H1 (cell line): ENCODE measurements at places on chromosomes 5 and 9.

DNA sequence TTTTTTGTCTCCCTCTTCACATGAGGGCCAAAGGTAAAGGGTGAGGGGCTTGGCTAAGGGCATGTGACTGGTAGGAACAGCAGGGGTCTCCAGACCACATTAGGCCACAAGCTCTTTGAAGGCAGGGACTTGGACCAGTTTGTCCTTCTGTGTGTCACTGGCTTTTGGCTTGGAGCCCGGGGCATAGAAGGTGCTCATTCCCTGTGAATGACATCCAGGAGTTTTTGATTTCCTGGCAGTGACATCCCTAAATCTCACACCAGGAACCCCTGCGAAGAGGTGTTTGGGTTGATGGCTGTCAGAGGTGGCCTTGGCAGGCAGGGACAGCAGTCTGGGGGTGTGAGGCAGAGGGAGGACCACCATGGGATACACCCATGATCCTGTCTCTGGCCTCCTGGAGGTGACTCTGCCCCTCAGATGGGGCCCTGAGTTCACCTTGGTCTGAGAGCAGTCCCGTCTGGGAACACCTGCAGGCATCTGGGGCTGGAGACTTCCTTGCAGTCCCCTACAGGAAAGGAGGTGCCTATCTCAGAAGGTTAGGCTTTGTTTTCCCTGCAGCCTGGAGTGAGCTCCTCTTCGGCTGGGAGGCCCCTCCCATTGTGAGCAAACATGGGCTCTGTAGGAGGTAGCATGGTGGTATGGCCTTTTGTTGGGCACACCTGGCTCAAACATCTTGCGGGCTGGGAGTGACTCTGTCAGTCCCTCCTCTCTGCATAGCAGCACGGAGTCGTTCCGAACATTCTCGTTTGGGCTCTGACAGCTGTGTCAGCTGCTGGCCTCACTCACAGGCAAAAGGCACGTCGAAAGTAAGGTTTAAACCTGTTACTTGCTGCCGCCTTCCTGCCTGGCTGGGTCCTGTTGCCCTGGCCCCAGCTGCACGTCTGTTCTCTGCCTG is 38.6 kb upstream of the PITX1 start:
- DNase-seq = peak; percentile 58

GRCh38 chr5:145775893-145776444 is 59.2 kb downstream of the PRELID2 start:
- no peak for DNase-seq

DNA sequence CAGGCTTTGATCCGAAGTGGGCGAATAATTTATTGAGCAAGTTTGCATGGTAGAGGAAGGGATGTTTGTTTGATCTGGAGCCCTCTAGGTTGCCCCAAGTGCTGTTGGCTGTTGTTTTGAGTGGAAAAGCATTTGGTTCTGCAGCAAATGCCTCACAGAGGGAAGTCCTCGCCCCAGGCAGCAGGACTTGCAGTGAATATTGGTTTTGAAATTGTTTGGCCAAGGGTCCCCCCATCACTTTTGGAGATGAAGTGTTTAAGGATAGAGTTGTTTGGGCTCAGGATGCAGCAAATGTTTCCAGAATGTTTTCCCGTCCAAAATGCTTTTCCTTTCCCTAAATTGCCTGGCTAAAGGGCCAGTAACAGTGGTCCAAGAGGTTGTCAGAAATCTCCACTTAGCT is 3.1 kb downstream of the JADE2 start:
- DNase-seq = no peak

DNA sequence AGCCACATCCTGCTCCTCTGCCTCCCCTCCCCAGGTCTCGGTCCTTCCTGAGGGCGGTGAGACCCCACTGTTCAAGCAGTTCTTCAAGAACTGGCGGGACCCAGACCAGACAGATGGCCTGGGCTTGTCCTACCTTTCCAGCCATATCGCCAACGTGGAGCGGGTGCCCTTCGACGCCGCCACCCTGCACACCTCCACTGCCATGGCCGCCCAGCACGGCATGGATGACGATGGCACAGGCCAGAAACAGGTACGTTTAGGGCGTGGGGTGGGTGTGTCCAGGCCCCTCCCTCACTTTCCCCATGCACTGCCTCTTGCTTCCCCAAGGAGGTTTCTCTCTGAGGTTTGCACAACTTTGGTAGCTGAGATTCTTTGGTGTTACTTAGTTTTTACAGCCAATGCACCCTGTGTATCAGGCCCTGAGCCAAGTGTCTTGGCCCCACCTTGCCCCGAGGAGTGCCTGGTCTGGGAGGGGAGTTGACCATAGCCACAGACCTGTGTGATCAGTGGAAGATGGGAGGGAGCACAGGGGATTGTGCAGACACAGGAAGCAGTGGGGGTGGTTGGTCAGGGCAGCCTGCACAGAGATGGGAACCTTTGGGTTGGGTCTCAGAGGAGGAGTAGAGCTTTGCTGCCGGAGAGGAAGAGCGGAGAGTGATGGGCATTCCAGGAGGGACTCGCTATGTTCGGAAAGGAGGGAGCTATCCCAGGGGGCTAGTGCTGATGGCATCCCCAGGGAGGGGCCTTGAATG is 50.8 kb downstream of the GSN start:
- DNase-seq = no peak

- DNase-seq = no peak
Measured at GRCh38 chr5:92887254-92887653, 693.8 kb downstream of the NR2F1-AS1 start.
